ENCODE measurements at places on chromosomes 3 and 15. TPM values are rescaled to one million over a fixed set of nuclear protein-coding genes. Genes with fewer than 3 reads are reported as not detected.

DNA sequence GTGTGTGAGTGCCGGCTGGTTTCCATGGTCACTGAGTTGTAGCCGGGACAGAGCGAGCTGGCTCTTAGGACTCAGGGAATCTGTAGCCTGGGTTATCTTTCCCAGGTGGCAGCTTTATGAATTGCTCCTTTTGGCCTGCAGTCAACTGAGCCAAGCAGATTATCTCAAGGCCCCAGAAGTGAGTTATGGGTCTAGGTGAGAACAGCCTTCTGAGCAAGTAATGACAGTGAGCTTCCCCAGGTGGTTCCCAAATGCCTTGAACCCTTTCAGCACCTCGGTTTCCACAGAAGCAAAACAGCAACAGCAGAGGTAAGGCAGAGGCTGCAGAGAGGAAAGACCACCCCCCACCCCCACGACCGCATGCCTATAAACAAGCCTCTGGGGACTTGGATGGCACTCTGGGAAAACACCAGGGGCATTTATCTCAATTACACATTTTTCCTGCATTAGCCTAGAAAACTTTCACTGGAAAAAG is 56.7 kb upstream of the DGKG start:
- DNase-seq, result no peak

DNA sequence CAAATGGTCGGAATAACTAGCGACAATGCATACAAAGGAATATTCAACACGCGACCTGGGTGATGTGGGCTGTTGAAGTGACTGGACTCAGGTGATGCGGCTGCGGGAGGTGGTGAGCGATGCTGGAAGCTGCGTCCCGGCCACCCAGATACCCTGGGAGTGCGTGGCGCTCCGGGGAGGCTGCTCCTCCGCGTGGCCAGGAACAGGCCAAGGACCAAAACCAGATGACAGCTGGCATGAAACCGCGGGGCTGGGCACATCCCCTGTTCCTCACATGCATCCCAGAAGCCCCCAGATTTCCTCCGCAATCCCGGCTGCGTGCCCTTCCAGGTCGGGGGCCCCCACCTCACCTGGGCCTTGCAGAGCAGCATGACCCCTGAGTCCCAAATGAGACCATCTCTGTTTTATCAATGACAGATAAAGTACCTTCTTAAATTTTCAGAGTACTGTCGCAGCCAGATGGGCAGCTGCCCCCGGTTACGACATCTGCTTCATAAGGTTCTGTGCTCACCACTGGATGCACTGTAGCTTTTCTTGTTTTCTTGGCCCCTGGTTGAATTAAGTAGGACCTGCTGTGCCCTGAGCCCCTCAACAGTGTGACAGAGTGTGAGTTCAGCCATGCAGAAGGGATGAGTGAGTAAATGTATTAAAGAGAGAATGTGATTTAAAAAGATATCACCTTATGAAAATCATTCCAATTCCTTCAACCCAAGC is 278.2 kb downstream of the GABRG3 start:
- no peak for DNase-seq

DNA sequence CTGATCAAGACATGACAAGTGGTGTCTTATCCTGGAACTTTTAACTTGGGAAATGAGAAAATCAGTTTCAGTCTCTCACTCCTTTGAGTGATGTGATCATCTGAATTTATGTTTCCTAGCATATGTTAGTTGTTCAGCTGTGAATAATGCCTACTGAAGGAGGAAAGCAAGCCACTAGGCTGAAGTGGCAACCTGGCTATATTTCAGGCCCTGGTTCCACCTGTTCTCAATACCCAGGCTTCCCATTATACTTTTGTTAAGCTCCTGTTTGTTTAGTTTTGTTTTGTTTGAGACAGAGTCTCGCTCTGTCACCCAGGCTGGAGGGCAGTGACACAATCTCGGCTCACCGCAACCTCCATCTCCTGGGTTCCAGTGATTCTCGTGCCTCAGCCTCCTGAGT is 243.8 kb downstream of the ALCAM start:
- DNase-seq, result no peak

- no peak for DNase-seq
Observed at GRCh38 chr3:151722856-151723255, 10.9 kb upstream of the AADACL2 start.

GRCh38 chr3:130941793-130942192 is 47.9 kb downstream of the ATP2C1 start:
- DNase-seq, result no peak

- no peak for DNase-seq
Observed at GRCh38 chr3:107619549-107619948, 96.8 kb downstream of the BBX start.

- DNase-seq, result peak; percentile 23
Observed at GRCh38 chr3:12370758-12371157, 81.9 kb downstream of the PPARG start.

- no peak for DNase-seq
Observed at GRCh38 chr3:10457560-10457959, 47.8 kb downstream of the ATP2B2 start.

GRCh38 chr3:177150218-177150916 is 46.9 kb downstream of the TBL1XR1 start:
- DNase-seq, result peak; percentile 41

GRCh38 chr3:94304954-94305353 is 242.1 kb downstream of the NSUN3 start:
- no peak for DNase-seq

WDR93 gene
- total RNA-seq, result 0.49 TPM

DNA sequence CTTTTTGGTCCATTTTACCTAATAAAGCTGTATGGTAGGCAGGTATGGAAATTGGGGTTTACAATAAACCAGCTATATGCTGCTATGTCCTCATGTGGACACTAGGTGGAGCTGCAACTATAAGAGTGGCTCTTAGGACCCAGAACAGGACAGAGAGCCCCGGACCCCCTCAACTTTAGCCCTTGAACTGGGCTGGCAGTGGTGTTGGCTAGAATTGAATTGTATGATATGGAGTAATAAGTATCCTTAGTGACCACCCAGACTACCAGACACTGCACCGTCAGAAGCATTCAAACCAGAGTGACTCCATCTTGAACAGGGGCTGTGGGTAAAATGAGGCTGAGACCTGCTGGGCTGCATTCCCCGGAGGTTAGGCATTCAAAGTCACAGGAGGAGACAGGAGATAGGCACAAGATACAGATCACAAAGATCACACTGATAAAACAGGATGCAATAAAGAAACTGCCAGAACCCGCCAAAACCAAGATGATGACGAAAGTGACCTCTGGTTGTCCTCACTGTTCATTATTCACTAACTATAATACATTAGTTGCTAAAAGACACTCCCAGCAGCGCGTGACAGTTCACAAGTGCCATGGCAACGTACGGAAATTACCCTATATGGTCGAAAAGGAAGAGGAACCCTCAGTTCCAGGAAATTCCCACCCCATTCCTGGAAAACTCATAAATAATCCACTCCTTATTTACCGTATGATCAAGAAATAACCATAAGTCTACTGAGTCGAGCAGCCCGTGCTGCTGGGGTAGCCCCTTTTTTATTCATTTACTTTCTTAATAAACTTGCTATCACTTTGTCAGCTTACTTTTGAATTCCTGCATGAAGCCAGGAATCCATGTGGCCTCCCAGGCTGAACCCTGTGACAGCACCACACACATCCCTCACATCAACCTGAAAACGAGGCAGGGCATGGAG is 68.7 kb upstream of the BLM start:
- DNase-seq, result peak; percentile 92

CAV3 gene
- total RNA-seq, result not detected

DNA sequence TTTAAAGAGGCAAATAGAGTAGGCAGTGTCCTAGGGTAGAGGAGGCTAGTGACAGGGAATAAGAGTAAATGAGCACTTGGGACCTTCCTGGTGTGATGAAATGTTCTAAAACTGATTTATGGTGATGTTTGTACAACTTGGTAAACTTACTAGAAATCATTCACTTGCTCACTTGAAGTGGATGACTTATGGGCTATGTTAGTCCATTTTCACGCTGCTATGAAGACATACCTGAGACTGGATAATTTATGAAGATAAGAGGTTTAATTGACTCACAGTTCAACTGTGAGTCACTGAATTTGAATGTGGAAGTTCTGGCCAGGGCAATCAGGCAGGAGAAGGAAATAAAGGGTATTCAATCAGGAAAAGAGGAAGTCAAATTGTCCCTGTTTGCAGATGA is 31.7 kb upstream of the DHX36 start:
- DNase-seq, result no peak

MCF2L2 gene
- total RNA-seq, result not detected

DNA sequence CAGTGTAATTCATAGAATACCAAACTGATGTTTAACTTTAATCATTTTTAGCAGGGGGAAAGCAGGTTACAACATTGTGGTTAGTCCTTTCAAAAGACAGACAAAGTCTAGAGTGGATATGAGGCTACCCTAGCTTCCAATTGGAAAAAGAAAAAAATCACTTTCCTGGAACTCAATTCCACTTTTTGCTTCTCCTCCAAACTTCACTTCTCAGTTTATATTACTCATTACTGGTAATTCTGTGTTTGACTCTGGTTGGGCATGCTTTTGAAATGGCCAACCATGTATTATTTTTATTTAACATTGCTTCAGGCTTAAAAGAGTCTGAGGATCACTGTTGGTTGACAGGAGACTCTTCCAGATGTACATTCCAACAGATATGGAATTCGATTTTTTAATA is 84.8 kb downstream of the RAP2B start:
- peak; percentile 94 for DNase-seq

TNFAIP8L3 gene
- 22.4 TPM for total RNA-seq

DNA sequence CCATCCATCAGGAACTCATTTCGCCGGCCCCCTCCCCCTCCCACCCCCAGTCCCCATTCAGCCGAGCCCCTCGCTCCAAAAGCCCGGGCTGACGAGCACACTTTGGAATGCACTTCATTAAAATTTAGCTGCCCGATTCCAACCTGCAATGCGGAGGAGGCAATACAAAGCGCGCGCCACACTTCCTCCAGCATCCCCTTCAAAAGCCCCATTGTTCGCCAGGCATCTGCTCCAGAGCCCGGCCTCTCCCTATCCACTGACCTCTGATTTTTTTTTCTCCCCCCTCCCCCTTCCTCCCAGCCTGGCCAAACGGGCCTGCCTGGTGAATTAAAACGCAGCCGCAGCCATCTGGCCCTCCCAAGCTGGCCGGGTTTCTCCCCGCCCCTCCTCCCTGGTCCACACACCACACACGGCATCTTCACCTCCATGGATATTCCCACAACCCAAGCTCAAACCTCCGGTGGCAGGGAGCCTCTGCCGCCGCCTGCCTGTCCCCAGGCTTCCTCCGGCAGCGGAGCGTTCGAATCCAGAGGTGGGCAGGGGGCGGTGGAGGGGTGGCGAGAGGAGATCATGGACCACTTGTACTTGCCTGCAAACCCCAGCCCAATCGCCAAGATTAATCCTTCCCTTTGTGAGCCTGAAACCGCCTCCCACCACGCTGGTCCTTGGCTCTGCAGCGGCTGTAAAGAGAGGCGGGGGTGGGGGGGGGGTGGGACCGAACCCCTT is 441.3 kb downstream of the MAGI1 start:
- DNase-seq, result peak; percentile 27

CTDSPL gene
- 30.1 TPM for total RNA-seq

SYNM gene
- total RNA-seq, result 3.4 TPM

IQCF5 gene
- not detected for total RNA-seq

DNA sequence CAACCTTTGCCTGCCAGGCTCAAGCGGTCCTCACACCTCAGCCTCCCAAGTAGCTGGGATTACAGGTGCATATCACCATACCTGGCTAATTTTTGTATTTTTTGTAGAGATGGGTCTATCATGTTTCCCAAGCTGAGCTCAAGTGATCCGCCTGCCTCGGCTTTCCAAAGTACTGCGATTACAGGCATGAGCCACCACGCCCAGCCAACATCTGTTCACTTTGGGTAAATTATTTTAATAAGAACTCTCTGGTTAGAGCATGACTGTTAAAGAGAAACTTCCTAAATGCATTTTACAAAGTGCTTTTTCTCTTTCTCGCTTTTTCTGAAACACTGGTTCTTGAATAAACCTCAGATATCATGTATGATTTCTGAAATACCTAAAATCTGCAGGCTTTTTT is 172.5 kb downstream of the PTPRG start:
- peak; percentile 25 for DNase-seq

SERINC4 gene
- total RNA-seq, result not detected

SH3GL3 gene
- total RNA-seq, result 2.1 TPM

MYZAP gene
- total RNA-seq, result not detected

- DNase-seq, result no peak
Observed at GRCh38 chr15:78083186-78083585, 5.7 kb upstream of the TBC1D2B start.

DNA sequence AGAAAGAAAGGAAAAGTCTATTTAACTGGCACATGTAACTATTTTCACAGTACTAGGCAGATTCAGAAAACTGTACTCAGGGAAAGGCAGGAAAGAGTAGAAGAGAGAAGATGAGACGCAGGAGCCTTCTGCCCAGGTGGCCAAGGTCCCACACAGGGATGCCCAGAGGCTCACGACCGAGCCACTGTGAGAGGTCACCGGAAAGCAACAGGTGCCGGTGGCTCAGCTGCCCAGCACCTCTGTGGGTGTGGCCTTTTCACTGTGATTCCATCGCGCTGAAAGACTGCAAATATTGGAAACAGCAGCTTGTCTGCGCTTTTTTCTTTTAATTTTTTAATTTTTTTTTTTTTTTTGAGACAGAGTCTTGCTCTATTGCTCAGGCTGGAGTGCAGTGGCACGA is 226.8 kb downstream of the OCA2 start:
- no peak for DNase-seq

GRCh38 chr15:63473999-63474809 is 30.2 kb upstream of the USP3 start:
- peak; percentile 72 for DNase-seq

GRCh38 chr3:9550999-9551398 is 2.6 kb downstream of the LHFPL4 start:
- no peak for DNase-seq

DNA sequence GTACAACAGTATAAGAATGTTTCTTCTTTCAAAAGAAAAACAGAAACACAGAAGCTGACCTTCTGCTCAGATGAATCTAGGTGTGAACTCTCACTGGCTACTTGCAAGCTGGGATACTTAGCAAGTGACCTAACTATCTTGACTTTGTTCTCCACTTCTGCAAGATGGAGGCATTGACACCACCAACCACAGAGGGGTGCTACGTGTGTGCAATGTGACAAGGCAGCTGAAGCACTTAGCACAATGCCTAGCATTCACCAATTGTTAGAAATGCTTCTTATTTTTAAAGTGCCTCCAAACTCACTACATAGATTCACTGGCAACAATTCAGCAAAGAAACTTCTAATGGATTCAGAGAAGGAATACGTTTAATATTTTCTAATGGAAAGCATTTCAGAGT is 331.4 kb upstream of the WNT5A start:
- DNase-seq, result peak; percentile 1

- no peak for DNase-seq
Observed at GRCh38 chr15:75542386-75542797, 36.7 kb downstream of the PTPN9 start.

GRCh38 chr15:28943146-28943545 is 57.4 kb downstream of the APBA2 start:
- no peak for DNase-seq

RARB gene
- 3.1 TPM for total RNA-seq

ARHGAP31 gene
- total RNA-seq, result 23.5 TPM

COL6A5 gene
- total RNA-seq, result not detected

- DNase-seq, result peak; percentile 64
Observed at GRCh38 chr3:195238586-195239118, 32.3 kb downstream of the XXYLT1 start.
